AG08395 (cell line): ENCODE measurements at places on chromosomes 7 and 10.

DNA sequence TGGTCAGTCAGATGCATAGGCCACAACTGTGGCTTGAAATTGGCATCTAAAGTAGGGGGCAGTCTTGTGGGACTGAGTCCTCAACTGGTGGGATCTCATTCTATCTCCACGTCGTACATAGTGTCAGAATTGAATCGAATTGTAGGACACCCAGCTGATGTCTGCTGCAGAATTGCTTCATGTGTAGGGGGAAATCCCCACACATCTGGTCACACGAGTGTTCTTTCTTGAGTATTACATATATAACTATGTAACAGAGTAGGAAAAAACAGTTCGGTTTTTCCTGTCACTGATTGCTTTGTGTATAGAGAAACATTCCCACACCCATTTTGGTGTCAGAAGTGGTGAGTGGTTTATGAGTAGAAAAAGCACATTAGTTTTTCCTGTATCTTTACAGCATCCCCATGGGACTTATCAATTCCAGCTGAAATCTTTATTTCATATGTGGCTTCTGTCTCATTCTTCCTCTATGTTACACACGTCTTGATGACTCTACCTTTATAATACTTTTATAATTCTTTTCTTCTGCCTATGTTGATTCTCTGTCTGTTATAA is 79.4 kb upstream of the PCGF5 start:
- DNase-seq: no peak

DNA sequence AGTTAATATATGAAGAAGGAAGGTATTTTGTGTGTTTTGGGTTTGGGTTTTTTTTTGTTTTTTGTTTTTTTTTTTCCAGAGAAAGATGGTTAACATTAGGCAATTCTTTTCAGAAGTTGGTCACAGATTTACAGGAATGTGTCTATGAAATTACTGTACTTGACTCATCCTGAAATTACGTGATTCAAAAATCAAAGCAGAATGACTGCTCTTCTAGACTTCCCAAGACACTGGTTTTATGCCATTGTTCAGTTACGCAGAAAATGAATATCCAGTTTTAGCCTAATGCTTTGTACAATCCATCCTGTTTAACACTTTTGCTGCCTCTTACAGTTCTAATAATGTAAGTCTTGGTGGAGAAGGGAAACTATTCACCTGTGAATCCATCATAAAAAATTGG is 39.7 kb upstream of the CELF2 start:
- peak; percentile 36 for DNase-seq

- DNase-seq: no peak
Observed at GRCh38 chr7:41006306-41006995, 696.4 kb downstream of the INHBA start.

DNA sequence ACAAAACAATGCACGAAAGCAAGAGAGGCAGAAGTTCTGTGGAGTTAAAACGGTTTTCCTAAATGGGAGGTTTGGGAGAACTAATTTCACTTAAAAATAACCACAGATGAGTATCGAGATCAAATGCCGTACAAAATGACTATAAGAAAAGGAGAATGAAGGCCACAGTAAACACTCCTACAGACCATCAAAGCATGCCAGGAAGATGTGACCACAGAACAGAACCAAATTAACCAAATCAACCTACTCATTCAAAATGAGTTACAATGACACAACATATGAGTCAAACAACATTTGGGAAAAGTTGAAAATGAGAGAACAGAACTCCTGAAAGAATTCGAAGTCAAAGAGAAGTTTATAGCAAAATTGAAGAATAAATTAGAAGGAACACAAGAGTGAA is 24.3 kb upstream of the DOCK1 start:
- peak; percentile 24 for DNase-seq

- no peak for DNase-seq
Observed at GRCh38 chr7:96770758-96771157, 61.1 kb upstream of the SEM1 start.

- no peak for DNase-seq
Observed at GRCh38 chr10:104416-104815, 30.8 kb upstream of the ZMYND11 start.

DNA sequence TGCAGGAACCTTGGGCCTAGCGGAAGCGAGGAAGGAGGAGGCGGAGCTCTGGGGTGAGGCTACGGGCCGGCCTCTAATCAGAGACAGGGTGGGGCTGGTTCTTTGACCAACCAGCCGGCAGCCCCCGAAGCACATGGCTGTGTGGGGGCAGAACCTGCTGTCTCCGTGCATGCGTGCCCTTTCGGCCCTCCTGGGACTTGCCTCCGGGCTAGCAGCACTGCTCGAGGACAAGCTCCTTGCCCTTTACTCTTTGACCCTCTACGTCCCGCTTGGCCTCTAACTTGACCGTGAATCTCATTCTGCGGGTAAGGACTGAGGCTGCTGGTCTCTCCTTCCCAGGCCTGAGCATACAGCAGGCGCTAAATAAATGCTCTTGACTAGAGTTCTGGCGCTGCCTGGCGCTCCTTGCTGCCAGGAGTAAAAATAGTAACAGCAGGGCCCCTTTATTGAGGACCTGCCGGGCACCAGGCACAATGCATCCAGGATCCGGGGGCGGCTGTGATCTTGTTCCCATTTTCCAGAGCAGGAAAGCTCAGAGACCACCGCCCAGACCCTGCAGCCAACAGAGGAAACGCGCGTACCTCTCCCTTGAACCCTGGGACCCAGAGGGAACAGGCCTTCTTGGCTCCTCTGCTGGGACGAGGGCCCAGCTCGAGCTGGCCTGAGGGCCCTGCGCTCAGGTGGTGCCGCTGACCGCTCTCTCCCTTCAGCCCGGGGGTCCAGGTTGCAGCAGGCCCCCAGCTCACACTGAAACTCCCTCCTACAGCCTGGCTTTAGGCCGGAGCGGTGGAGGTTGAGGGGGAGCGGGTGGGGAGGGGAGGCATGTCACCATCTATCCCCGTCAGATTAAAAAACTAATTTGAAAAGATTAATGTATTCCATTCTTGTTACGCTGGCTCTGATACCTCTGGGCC is 2.7 kb upstream of the COMTD1 start:
- no peak for DNase-seq

- DNase-seq: no peak
Observed at GRCh38 chr10:6161921-6162320, 40.8 kb upstream of the PFKFB3 start.

DNA sequence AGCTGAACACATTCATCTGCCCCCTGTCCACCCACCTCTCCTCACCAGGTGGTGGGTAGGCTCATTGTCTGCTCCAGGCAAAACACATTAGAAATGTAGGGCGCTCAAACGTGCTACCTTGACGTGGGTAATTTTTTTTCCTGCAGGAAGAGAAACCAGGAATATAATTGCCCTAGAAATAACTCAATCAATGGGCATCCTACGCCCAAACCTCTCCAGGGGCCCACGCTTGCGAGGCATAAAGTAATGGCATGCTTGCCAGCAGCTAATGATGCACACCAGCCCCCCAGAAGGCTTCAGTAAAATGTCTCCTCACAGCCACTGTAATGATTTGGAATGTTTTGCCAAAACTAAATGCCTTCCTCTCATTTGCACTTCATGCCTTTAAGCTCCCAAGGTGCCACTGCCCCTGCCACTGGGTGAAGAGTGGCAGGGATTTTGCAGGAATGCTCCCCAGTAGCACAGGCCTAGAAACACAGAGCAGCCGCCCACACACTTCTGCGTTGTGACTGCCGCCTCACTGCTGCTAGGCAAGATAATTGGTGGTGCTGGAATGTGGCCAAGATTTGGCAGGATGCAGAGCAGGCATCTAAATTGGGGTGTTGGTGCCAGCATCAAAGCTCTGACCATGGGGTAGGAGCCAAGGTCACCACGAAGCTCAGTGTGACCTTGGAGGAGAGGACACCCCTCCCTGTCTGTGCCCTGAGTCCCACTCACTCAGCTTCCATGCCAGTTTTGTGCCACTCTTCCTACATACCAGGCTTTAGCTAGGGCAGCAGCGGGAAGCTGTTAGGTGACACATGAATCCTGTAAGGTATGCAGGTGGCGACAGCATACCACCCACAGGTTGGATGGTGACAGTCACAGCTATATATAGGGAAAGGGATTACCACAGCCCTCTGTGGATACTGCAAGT is 48.7 kb upstream of the PPP1R3C start:
- DNase-seq: no peak

- no peak for DNase-seq
Observed at GRCh38 chr7:13532028-13532753, 457.3 kb downstream of the ETV1 start.

DNA sequence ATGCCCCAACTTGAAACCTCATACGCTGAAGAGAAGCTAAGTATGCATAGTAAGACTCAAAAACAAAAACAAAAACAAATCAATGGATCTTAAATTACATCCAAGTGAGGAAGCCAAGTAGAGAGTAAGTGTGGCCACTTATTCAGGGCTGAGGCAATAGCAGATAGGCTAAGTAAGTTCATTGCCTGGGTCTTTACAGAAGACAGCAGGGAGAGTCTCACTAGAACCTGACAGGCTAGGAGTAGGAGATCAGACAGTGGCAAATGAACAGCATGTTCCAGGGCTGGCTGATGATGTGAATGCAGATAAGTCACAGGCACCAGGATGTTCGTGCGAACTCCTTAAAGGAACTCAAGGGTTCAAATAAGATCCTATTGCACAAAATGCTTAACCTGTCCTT is 568.6 kb downstream of the KCNMA1 start:
- DNase-seq: no peak

GRCh38 chr10:3785851-3786271 is 852 bp upstream of the KLF6 start:
- no peak for DNase-seq

GRCh38 chr7:55052081-55052480 is 33.3 kb downstream of the EGFR start:
- DNase-seq: peak; percentile 61

- DNase-seq: no peak
Observed at GRCh38 chr7:107023522-107024151, 20.9 kb upstream of the PRKAR2B start.

- DNase-seq: no peak
Observed at GRCh38 chr10:10967581-10968256, 50.0 kb upstream of the CELF2 start.

DNA sequence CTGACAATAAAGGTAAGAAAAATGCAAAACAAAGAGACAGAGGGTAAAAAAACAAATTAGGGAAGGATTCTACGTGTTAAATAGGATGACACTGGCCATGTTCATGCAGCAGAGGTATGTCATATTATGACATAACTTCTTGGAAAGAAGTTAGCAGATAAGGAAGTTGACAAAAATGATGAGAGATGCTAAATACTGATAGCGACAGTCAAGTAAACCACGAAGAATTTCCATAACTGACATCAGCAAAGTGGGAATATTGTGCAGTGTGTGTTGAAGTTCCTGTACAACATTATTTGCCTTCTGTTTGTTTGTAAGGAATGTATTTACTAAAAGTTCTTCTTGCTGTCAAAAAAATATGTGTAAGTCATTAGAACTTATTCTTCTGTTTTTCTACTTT is 29.5 kb downstream of the MDH2 start:
- DNase-seq: no peak

- DNase-seq: no peak
Observed at GRCh38 chr10:118971187-118971586, 58.3 kb upstream of the NANOS1 start.

GRCh38 chr7:90764848-90765570 is 168.9 kb downstream of the CDK14 start:
- DNase-seq: no peak

DNA sequence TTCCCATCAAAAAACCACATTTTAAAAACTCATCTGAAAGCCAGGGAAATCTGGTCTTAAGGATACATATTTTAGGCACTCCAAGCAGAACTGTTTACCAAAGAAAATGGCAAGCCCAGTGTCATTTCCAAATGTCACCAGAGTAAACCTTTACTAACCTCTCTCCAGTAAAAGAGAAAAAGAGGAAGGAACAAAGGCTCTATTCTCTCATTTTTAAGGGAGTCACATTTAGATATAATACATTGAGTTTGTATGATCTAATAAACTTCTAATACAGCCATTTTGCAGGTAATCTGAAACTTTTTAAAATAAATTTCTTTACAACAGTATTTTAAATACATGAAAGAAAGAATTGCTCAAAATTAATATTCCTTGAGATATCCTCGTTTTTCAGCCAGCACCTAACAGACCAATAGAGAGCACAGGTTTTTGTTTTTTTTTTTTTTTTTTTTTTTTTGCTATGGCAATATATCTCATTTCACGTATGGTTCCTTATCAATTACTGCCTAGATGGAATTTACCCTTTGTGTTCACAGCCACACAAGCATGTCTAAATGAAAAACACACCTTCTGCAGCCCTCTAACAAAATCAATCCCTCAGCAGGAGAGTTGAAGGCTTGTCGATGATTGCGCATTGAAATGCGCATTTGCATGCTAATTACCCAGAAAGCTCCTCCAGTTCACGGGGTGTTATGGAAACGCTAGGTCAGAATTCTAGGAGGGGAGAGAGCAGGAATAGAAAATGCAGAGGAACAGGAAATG is 39.8 kb upstream of the MSRB2 start:
- no peak for DNase-seq

DNA sequence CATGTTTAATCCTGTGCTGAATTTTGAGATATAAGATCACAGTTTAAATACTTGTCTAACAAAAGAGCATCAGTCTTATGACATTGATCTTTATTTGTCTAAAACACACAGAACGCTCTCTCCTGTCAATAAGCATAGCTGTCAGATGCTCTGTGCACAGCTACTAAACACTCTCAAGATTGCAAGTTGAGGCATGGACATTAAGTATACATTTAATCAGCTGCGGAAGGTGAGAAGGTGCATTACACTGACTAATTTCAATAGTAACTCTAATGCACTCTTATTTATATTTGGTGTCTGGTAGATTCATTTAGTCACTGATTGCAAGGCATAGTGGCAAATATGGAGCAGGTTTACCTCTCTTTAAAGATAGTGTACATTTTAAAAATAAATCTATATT is 580.3 kb upstream of the NRP1 start:
- DNase-seq: no peak
